ENCODE measurements at places on chromosomes 12 and 14.

GRCh38 chr12:19882346-19882745, 443.1 kb downstream of the AEBP2 start:
- no peak for DNase-seq

DNA sequence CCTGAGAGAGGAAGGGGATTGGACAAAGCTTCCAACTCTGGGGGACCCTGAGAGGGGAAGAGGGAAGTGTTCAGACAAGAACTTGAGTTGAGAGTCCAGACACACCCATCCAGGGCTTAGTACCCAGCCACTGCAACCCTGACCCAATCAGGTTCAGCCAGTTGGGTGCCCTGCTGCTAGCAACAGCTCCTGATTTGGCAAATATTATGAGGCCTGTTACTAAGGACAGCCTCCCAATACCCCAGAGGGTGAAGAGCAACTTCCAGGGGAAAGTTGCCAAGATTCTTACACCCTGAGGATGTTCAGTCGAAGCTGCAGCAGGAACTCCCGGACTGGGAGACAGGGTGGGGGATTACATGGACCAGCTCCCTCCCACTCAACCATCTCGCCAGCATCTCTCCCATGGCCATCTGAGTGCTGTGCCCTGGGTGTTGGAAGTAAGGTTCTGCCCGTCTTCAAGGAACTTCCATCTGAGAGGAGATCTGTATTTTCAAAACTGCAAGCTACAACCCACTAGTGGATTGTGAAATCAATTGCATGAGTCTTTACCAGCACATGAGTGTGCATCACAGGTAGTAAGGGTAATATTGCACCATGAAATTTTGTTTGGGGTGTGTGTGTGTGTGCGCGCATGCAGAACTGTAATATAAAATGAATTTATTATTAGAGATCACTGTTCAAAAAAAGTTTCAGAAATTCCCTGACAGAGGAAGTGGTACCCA, 11.5 kb upstream of the KRT78 start:
- no peak for DNase-seq

GRCh38 chr14:91293281-91293680, 48.8 kb upstream of the GPR68 start:
- DNase-seq, result no peak

- DNase-seq, result no peak
Observed at GRCh38 chr14:100781952-100782351, 44.0 kb upstream of the MEG3 start.

DNA sequence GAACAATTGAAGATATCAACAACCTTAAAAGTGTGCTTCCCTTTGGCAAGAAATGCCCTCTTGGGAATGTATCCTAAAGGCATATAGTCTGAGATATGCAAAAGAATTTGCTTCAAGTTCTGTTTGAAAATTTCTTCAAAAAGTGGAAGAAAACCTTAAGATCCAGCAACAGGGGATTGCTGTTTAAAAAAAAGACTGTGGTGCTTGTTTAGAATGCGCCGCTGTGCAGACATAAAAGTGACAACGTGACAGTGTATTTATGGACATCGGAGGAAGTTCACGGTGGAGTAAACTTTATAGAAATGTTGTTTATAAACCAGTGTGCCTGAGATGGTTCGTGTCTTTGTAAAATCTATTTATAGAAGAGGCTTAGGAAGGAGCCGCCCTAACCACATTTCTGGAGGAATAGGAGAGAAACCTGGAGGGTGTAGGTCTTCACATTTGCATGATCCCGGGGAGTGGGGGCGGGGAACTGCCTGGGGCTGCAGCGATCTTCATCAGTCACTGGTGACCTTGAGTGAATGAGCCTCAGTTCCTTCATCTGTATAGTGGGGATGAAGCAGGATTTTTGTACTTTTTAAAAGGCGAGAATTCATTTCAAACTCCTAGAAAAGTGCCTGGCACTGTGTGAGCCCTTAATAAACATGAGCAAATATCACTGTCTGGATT, 27.5 kb downstream of the ADGRD1 start:
- no peak for DNase-seq

All from spinal cord (tissue), 10 donors.